ENCODE measurements at places on chromosomes 1 and 21. TPM values are rescaled to one million over a fixed set of nuclear protein-coding genes. Genes with fewer than 3 reads are reported as not detected.

SLAMF7 gene
- total RNA-seq, result 0.41 TPM

- DNase-seq, result no peak
Measured at GRCh38 chr1:25847929-25848328, 11.3 kb downstream of the AUNIP start.

MLLT11 gene
- 1.6 TPM for total RNA-seq

DNA sequence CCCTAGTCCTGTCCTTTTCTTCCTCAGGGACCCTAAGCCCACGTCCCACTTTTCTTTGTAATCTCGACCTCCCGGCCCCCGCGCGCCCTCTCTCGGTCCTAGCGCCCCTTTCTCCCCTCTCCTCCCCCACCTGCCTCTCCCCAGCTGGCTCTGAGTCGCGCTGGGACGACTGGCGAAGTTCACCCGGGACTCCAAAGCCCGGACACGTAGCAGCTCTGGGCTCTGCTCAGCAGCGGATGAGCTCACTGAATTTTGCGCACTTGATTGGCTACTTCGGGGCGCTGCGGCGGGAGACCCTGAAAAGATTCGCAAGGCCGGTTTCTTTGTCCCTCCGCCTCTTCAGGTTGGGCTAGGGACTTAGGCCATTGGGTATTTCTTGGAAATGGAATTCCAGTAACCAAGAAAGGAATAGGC is 16.3 kb upstream of the ACKR1 start:
- peak; percentile 71 for DNase-seq

GRCh38 chr1:244913806-244914205 is 49.5 kb upstream of the HNRNPU start:
- no peak for DNase-seq

GRCh38 chr1:187759825-187760333 is 931.1 kb downstream of the PLA2G4A start:
- no peak for DNase-seq

HES4 gene
- 21.2 TPM for total RNA-seq

GRCh38 chr1:159946242-159947187 is 1.1 kb upstream of the IGSF9 start:
- no peak for DNase-seq

- peak; percentile 18 for DNase-seq
Measured at GRCh38 chr1:75124510-75124909, 9.7 kb upstream of the LHX8 start.

DNA sequence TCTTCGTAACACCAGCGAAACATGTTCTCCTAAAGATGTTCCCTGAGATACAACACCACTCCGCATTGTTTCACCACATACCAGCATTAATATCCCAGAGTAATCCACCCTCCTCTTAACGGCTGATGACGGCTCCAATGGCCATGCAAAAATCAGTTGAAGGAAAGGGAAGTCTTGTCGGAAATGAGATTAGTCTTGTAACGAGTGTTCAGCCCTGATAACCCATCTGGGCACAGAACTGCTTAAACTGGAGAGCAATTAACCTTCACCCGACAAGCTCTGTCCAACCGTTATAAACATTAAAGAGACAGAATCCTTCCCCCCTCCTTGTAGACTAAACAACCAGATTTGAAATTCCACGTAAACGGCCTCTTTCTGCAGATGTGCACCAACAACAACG is 21.9 kb downstream of the ERG start:
- DNase-seq, result no peak

- DNase-seq, result peak; percentile 74
Measured at GRCh38 chr1:173122958-173123852, 72.5 kb upstream of the TNFSF18 start.

UBL4B gene
- not detected for total RNA-seq
